ENCODE measurements at places on chromosomes 12 and 14.

GRCh38 chr14:104855532-104856090 lies 9.5 kb upstream of the CEP170B start:
- DNase-seq = no peak

GRCh38 chr12:11578461-11578993 lies 70.9 kb upstream of the ETV6 start:
- DNase-seq = no peak

- no peak for DNase-seq
These were observed 16.4 kb downstream of the DAO start for GRCh38 chr12:108896336-108896735.

- DNase-seq = no peak
These were observed 3.4 kb downstream of the TAMALIN start for GRCh38 chr12:52010152-52010622.

GRCh38 chr12:109580684-109581333 lies 7.2 kb downstream of the MVK start:
- DNase-seq = no peak

DNA sequence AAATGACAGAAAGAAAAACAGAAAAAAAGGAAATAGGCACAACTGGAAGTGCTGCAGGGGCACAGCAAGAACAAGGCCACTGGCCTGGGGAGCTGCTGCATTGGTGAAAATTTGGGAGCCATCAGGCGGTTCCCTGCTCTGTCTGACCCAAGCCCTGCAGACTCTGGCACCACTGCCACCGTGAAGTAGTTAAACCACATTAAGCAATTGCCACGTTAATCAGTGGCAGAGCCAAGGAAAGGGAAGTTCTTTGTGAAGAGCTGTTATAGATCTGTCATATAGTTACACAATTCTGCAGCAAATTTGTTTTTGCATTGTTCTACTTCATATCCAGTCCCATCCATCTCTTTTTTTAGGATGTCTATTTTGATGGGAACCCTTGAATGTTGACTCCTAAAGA lies 915.3 kb downstream of the FSCB start:
- no peak for DNase-seq

DNA sequence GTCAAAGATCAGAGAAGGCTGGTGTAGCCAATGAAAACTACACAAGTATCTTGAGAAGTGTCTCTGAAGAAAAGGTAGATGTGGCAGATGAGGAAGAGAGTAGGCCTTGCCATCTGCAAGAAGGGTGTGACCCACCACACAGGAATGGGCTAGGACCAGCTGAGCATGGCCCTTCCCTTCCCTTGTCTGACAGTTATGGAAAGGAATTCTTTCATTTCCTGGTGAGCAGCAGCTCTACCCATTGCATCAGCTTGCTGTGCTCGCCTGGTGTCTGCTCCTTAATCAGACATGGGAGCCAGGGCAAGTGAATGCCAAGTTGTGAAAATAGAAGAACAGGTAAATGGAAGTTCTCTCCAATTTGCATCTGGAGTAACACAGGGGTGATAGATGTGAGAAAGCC lies 145.2 kb upstream of the KRR1 start:
- DNase-seq = no peak

DNA sequence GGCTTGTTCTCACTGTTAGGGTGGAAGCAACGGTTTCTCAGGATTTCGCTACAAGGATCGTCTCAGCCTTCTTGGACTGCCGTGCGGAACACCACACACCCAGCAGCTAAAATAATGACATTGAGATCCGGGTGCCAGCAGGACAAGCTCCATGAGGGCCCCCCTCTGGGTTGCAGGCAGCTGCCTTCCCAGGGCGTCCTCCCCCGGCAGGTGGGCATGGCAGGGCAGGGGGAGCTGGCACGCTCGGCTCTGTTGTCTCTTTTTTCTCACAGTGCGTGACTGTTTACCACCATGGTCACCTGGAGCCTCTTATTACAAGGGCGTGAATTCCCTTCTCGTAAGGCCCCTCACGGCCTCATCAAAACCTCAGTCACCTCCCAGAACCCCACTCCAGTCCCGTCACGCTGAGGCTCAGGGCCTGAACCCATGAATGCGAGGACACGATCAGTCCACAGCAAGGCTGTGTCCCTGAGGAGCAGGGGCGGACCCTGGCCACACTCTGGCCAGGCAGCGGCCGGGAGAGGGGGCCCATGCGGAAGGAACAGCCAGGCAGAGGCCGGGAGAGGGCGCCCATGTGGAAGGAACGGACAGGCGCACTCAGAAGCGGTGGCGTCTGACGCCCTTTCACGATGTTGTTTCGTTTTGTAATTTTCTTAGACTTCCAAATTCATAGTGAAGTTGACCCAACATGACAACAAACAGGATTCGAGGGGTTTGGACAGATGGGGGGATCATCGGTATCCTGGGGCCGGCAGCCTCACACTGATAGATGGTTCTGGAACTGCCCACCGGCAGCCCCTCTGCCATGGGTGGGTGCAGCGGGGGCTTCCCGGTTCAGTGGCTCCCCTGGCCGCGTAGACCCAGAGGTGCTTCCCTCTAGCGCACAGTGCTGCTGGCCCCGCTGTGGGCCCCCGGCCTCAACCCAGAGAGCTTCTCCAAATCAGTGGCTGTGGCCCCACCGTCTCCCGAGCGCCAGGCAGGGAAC lies 10.0 kb downstream of the LRCOL1 start:
- peak; percentile 83 for DNase-seq

- no peak for DNase-seq
These were observed 34.6 kb downstream of the MTHFD1 start for GRCh38 chr14:64422756-64423155.

DNA sequence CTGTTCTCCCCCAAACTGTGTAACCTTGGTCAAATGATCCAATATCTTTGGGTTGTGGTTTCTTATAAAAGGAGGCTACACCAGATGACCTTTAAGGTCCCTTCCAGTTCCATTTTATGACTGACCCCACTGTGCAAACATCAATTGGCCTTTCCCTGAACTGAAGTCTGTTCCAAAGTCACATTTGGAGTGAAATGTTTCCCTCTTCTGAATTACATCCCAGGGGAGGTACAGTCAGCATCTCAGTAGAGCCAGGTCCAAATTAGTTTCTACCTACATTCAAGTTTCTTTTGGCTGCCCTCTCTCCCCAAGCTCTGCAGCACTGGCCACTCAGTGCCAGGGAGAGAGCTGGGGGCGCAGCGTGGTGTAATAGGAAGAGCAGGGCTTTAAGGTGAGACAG lies 34.4 kb downstream of the LIMA1 start:
- no peak for DNase-seq

- no peak for DNase-seq
These were observed 2.0 kb upstream of the CPNE6 start for GRCh38 chr14:24069411-24069735.

DNA sequence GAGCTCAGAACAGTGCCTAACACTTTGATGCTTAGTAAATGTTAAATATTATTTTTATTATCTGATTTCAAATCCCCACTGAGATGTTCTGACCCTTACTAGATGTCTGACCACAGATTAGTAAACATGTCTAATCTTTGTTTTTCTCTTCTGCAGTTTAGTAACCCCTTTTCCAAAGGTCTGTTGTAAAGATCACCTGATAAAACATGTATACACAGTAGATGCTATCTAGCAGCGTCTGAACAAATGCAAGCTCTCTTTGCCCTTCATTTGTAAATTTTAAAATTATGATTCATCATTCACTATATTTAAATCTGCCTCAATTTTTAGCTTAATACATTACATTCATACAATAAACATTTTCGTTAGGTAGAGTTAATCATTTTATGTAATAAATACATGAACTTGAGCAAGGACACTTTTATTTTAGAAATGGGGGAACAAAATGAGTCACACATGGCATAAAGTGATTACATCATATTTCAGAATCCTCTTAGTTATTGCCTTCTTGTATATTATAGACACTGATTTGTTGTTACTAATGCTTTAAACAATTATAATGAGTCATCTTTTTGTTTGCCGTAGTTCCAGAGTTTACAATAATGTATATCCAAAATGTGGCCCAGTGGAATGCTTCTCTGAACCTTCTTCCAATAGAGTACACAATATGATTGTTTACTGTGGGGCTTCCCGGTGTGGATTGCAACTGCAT lies 1.7 kb upstream of the OR4K5 start:
- DNase-seq = no peak

DNA sequence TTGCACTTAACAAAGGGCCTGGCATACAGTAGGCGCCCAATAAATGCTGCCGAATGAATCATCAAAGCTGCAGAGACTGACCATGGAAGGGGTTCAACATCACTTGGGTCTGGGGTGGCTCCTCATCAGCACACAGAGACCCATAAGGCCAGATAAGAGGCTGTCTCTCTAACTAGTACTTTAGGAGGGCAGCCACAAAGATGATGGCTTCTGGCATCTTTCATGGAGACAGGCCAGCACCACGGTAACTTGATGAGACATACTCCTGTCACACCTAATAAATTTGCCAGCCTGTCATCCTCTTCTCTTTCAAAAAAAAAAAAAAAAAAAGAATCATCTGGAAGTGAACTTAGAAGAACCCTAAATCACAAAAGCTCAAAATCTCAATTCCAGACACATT lies 3.4 kb downstream of the PRIMA1 start:
- no peak for DNase-seq

GRCh38 chr14:59318908-59319307 lies 130.4 kb downstream of the DAAM1 start:
- no peak for DNase-seq

DNA sequence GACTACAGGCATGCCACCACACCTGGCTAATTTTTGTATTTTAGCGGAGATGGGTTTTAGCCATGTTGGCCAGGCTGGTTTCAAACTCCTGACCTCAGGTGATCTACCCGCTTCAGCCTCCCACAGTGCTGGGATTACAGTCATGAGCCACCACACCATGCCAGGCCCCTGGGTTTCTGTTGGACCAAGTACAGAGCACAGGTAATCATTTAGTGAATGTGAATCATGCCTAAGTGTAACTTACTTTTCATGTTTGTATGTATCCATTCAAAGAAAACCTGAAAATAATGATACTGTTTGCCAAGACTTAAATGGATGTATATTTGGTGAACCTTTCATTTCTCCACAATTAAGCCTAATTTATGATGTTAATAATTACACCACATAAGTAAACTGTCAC lies 65.9 kb downstream of the FGD6 start:
- DNase-seq = no peak

DNA sequence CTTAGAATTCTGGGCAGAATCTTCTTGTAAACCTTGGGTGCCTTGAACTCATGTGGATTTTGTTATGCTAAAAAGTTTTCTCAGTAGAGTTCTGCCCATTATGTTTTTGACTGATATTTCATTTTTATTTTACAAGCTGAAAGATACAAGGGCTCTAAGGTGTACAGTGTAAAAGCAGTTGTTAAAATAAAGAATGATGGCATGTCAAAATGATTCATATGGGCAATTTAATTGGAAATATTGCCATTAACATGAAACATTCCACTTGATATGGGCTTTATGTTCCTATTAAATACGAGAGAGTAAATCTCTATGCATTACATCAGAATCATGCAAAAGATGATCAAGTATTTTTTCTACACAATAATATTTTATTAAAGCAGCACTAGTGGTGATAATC lies 295.1 kb upstream of the ATP2B1 start:
- DNase-seq = no peak

DNA sequence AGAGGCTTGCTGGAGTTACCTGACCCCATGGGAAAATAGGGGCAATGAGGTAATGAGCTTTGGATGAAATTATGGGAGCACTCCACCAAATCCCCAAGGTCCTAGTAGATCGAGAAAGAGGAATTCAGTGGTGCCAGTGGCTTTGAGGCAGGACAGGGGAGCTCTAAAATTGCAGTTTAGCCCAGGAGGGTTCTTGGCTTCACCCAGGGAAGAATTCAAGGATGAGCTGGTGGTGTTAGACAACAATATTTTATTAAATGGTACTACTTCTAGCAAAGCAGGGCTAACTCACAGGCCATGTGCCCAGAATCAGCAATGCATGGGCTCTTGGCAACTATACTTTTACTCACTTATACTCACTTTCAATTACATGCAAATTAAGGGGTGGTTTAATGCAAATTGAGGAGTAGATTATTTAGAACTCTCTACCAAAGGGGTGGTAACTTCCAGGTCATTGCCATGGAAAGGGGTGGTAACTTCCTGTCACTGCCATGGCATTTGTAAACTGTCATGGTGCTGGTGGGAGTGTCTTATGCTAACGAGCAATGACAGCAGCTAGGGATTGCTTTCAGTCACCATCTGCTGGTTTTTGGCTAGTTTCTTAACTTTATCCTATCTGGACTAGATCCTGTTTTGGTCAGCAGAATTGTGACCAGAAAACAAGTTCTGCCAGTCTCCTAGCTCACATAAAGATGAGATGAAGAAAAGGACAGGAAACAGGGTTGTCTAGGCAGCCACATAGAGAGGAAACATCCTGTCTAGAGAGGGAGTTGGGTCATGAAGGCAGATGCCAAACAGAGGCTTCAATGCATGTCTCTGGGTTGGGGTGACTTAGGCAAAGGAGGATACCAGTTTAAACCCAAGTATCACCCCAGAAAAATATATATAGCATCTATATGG lies 64.7 kb downstream of the ZNF641 start:
- DNase-seq = no peak

DNA sequence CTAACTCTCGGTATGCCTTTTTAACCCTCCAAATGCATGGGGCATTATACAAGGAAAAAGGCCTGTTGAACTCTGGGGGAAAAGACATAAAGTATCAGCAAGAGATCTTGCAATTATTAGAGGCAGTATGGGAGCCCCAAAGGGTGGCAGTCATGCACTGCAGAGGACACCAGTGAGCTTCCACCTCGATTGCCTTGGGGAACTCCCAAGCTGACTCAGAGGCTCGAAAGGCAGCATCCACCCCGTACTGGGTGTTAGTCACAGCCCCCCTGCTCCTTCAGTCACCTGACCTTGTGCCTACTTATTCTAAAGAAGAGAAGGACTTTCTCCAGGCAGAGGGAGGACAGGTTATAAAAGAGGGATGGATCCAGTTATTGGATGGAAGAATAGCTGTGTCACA lies 781.4 kb upstream of the TMEM132C start:
- no peak for DNase-seq

DNA sequence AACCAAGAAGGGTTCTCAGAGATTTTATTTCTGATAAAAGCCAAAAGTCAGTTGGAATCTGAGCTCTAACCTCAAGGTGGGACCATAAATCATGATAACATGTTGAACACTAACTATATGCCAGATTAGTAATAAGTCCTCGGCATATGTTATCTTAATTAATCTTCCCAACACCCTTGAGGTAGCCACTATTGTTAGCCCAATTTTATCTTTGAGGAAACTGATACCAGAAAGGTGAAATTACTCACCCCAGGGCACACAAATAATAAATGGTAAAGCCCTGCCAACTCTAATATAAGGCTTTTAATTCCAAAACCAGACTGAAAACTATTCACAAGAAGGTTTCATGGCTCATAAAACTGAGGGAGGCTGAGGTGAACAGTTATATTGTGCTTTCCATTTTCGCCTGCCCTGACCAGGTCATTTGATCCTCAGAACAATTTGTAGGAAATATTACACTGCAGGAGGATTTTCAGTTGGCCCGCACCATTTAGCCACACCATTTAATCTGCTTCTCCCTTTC lies 16.1 kb upstream of the NUAK1 start:
- no peak for DNase-seq

Measured in NCI-H1092 (cell line).